ENCODE measurements at places on chromosomes 7 and 10. TPM values are rescaled to one million over a fixed set of nuclear protein-coding genes. Genes with fewer than 3 reads are reported as not detected.

GNGT1 gene
- total RNA-seq: not detected

- DNase-seq: no peak
These were observed 1.3 kb downstream of the AMPH start for GRCh38 chr7:38629651-38630510.

DNA sequence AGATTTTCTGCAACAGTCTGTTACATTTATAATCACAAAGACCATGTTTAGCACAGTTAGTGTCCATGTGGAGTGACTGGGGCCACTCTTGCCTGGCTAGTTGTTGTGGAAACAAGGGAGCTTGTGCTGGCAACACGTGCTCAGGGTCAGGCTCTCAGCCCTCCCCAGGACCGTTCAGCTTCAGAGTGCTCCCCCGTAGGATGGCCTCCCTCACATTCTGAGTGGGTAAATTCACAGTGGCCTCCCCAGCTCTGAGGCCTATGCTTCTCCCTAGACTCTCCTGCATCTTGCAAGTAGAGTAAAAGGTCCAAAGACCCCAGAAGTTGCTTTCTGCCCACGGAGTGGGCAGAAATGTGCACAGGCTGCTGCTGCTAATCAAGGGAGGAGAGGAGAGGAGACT lies 122.3 kb downstream of the ADCY1 start:
- DNase-seq: no peak

BHLHA15 gene
- 0.38 TPM for total RNA-seq

CAV2 gene
- total RNA-seq: 244 TPM

DNA sequence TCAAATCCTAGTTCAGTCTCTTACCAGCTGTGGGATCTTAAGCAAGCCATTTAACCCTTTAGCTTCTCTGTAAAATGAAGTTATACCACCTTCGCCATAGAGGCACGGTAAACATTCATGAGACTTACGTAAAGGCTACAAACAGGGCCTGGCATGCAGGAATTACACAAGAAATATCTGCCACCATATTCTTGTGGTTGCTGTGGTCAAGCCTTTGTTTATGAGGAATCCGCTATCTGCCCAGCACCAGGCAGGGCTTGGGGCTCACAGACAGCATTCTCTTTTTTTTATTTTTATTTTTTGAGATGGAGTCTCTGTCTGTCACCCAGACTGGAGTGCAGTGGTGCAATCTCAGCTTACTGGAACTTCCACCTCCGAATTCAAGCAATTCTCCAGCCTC lies 9.9 kb downstream of the AIFM2 start:
- no peak for DNase-seq

GRCh38 chr7:48041653-48041970 lies 6.3 kb downstream of the C7orf57 start:
- no peak for DNase-seq

RBM20 gene
- 37.2 TPM for total RNA-seq

DNA sequence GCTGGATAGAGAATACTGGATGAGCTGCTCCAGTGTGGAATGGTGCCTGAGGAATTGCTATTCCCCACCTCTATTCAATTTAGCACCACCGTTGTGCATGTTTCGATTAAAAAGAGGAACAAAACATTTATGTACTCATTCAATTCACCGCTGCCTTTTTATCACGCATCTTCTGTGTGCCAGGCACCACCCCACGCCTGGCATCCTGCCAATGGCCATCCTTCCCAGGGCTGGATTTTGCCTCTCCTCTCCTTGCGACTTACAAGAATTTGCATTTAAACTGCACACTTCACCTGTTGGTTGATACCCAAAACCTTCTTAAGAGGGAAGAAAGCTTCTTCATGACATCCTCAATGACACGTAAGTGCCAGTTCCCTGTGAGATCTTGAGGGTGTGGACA lies 110.2 kb upstream of the DPP6 start:
- no peak for DNase-seq

DNA sequence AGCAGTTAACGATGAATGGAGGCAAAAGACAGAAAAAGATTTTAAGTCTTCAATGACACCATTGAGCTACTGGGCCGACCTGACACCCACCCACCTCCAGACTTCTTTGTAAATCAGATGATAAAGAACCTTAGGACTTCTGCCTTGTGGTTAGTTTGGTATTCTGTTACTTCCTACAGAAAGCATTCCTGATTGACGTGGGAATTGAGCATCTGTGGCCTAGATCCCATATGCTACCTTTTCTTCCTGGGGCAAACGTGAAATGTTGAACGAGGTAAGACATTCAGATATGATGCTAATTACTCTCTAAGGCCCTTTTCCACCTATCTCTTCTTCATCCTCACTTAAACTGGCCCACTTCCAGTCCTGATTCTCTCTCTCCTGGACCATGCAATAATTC lies 10.2 kb downstream of the PRLHR start:
- DNase-seq: no peak
